NCI-H1417 (cell line): ENCODE measurements at places on chromosomes 3 and 15.

- no peak for DNase-seq
These were observed 337.3 kb upstream of the ARHGEF26 start for GRCh38 chr3:153783741-153784480.

- DNase-seq, result no peak
These were observed 11.9 kb upstream of the TM4SF19 start for GRCh38 chr3:196350067-196350466.

DNA sequence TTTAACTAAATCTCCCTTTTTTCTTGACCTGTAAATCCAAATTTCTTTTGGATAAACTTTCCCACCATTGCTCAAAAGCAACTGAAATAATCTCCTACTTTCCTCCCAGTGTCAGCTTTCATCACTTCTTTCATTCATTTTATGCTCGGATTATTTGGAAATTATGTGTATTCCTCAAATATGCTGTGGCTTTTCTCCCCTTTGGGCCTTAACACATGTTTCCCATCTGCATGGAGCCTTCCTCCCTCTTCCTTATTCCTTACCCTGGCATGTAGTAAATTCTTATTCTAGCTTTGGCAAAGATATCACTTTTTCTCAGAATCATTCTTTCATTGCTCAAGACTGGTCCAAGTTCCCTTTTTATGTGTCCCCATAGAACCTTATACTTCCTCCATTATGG is 41.8 kb upstream of the TUSC7 start:
- no peak for DNase-seq

DNA sequence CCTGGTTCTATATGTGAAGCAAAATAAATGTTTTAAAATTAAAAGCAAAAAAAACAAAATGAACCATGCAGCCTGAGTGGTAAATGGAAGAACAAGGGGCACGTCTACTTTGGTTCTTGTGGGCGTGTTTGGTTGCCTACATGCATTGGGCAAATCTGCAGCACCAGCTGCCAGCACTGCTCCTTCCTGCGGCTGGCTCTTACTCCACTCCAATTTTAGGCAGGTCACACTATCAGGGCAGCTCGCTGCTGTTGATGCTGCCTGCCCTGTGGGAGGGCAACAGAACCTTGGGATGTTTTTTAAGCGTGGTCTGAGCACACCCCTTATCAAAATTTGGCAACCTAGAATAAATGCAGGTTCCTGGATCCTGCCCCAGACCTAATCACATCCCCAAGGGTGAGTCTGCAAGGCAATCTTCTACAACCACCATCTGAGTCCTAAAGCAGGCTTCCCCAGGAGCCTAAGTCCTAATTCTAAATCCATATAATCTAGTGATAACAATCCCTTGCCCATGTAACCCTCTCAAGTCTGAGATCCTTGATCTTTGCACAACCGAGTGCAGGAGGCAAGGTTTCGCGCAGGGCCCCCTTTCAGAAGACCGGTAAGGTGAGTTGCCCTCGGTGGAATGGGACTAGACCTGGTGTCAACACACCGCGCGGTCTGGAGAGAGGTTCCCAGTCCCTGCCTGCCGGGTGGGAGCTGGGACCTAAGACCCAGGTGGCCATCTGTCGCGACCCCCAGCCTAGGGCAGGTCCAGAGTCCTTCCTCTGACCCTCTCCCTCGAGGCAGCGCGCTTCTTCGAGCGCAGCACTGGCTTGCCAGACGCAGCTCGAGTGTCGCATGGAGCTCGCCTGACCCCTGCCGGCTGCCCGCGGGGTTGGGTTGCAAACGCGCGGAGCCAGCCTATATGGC is 15.9 kb downstream of the IVD start:
- DNase-seq, result peak; percentile 52

DNA sequence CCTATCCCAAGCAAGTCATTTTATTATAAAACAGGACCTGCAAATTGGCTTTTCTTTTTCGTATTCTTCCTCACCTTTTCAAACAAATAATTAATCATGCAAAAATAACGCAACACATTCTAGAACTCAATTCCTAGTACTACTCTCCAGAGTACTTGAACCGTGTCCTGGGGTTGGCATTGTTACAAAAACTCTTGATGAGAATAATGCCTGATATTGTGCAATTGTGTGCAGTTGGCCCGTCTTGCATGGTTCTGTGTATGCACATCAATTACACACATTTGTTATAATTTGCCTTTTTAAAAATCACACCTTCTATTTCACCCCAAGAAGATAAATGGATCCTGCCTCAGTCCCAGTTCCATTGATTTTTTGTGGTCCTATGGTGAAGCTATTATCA is 205.4 kb downstream of the EPHB1 start:
- no peak for DNase-seq

DNA sequence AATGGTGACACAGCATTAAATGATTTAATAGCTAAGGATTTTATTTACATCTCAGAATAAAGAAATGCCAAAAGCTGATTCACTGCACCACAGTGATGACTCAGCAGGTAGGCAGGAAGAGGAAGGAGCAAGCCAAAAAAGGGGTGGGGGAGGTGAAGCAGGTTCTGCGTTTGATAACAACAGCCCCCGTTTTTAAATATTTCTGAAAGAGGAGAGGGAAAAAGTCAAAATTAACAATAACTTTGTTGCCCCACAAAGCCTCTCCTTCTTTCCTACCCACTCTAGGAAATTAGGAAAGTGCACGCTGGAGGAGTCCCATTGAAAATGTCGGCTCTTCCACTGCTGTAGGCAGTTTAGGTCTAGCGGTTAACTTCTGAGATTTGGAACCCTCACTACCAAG is 9.9 kb upstream of the CCDC54 start:
- DNase-seq, result no peak

- DNase-seq, result no peak
These were observed 2.6 kb upstream of the HCLS1 start for GRCh38 chr3:121663171-121663847.

GRCh38 chr15:39312984-39313383 is 267.9 kb upstream of the THBS1 start:
- DNase-seq, result no peak

- no peak for DNase-seq
These were observed 191.6 kb downstream of the SV2B start for GRCh38 chr15:91291673-91292072.

- peak; percentile 88 for DNase-seq
These were observed 243.5 kb downstream of the MFSD1 start for GRCh38 chr3:159045279-159045885.

- peak; percentile 22 for DNase-seq
These were observed at the start of gene PAK6 for GRCh38 chr15:40238532-40239403. Gene PAK6, plus strand, starts transcription at chr15:40239063. Its CDS starts 25,723 bp downstream, at chr15:40264786.

DNA sequence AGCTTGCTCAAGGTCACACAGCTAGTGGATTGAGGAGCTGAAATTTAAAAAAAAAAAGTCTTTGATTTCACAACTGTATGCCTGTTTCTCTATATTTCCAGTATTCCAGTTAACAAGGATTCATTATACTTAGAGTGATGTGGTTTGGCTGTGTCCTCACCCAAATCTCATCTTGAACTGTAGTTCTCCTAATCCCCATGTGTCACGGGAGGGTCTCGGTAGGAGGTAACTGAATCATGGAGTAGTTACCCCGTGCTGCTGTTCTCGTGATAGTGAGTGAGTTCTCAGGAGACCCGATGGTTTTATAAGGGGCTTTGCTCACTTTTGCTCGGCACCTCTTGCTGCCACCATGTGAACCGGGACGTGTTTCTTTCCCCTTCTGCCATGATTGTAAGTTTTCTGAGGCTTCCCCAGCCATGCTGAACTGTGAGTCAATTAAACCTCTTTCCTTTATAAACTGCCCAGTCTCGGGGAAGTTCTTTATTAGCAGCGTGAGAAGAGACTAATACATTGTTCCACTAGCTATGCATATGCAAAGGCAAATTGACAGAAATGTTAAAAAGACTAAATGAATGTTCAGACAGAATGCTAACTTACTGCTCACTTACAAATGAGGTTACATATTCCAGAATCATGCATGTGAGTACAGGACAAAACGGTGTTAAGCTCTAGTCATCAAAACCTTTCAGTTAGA is 1101.9 kb downstream of the ROBO1 start:
- no peak for DNase-seq

DNA sequence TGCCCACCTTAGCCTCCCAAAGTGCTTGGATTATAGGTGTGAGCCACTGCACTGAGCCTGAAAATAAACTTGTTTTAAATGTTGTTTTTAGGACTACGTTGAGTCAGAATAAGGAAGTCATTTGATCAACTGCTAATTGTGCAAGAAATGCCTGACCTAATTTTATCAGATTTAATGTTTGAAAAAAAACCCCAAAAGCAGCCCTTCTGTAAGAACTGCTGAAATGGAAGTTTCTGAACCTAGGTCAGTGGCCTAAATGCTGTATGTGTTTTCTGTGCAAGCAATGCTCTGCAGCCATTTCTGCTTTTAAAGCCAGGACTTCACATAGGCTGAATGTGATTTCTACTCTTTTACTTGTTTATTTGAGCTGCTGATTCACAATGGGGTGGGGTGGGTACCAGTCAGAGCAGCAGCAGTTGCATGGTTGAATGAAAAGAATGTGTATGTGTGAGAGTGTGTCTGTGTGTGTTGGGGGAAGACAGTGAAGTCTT is 6.6 kb downstream of the GPX1 start:
- DNase-seq, result no peak

DNA sequence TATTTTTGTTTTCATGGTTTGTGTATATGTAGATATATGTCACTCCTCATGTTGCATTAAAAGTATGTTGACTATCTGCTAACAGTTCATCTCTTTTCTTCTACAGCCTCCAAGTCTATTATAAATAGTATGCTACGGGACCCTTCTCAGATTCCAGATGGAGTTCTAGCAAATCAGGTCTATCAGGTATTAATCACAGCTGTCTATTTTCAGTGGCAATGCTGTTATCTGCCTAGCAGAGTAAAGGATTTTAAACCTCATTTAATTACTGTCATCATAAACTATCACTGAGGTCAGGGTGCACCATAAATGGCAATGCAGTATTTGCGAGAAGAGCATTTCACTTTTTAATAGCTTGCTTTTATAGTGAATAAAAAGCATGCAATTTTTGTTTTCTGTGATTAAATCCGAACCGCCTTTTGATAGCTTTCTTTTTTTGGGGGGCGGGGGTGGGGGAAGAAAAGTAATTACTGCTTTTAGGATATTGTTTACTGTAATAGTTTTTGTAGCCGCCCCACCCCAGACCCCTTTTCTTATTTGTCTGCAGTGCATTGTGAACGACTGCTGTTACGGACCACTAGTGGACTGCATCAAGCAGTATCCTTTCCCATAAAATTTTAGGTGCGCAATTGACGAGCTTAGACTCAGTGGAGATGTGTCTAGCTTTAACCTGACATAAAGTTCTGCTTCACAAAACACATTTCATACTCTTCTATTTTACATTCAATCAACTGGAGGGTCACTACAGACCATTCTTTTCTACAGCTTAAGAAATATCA is 112.3 kb downstream of the CDIN1 start:
- DNase-seq, result no peak

DNA sequence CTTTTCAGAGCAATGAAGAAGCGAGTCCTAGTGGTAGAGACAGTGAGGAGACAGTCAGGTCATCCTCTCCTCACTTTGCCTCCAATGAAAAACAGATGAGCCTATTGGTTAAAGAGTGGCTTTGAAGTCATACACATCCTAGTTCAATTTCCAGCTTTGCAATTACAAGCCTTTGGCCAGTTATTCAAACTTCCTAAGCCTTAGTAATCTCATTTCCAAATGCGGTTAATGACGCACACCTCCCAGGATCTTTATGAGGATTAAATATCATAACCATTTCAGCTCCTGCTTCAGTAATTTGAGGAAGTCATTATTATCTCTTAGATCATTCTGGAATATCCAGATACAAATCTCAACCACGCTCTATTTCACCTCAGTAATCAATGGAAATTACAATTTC is 10.0 kb upstream of the ST6GAL1 start:
- DNase-seq, result no peak

- peak; percentile 34 for DNase-seq
These were observed 53.9 kb downstream of the CRTC3 start for GRCh38 chr15:90583471-90584252.
